ENCODE measurements at places on chromosomes 6 and 20.
A peak's percentile ranks its signal among the peaks of the same experiment; 100 is the strongest.

- DNase-seq, result peak; percentile 30
These were observed 49.4 kb downstream of the KAT14 start for GRCh38 chr20:18187020-18187419.

GRCh38 chr6:157143890-157144798, 179.2 kb downstream of the TMEM242 start:
- peak; percentile 55 for DNase-seq

GRCh38 chr6:169345146-169345545, 91.5 kb upstream of the THBS2 start:
- no peak for DNase-seq

DNA sequence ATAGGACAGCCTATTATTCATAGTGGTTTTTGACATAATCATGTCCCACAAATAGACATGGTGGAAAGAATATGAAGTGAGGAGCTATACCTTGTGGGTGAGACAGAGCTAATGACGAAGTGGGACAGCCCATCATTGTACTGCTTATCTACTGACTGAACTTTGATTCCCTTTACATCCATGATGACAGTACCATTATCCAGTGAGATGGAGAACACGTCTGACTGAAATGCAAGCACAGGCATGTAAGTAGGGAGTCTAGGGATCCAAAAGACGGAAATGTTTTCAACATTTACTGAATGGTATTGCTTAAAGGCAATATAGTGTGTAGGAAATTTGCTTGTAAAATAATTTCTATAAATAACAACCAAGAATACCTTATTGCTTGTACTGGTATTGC, 43.5 kb downstream of the FAM229B start:
- no peak for DNase-seq

DNA sequence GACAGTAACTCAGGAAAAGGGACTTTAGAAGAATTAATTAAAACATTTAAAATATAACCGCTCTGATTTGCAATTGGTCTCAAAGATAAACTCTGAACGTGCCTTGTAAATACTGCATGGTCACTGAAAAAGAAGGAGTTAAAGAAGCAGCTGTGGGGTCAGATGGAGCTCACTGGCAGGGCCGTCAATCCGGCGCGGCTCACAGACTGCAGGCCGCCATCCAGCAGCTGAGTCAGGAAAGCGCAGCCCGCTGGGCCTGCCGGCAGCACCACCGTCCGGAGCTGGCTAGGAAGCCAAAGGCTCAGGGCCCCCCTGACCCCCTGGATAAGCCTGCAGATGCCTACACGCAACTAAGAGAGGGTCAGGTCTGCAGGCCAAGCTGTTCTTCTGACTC, 54.2 kb upstream of the FRMD1 start:
- DNase-seq, result peak; percentile 63

DNA sequence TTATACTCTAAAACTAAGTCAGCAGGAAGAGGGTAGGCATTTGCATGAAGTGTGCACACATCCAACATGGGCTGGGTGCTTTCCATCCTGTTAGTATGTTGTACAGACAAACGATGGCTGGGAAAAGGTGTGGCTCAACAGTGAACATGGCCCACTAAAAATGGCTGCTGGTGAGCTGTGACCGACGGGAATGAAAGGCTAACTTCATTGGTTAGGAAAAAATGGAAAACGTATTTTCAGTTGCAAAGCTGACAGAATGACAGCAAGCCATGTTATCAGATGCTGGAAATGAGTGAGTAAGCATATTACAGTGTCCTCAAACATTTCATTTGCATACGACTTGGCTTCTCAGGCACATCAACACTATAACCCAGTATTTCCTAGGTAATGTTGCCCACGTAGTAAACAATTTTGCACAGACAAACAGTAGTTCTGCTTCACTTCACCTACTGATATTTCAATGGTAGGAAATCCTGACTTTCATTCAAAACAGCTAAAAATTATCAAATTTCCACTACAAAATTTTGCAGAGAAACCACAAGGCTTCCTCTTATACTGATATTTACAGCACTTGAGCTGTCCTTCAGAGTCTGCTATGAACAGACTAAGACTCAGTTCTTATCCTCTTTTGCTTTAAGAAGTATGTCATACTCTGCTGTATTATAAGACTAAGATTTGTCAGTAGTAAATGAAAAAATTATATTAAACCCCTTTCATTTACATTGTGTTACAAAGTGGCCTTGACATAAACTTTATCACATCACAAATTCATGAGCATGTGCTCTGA, 98.9 kb downstream of the IRF4 start:
- DNase-seq, result no peak

DNA sequence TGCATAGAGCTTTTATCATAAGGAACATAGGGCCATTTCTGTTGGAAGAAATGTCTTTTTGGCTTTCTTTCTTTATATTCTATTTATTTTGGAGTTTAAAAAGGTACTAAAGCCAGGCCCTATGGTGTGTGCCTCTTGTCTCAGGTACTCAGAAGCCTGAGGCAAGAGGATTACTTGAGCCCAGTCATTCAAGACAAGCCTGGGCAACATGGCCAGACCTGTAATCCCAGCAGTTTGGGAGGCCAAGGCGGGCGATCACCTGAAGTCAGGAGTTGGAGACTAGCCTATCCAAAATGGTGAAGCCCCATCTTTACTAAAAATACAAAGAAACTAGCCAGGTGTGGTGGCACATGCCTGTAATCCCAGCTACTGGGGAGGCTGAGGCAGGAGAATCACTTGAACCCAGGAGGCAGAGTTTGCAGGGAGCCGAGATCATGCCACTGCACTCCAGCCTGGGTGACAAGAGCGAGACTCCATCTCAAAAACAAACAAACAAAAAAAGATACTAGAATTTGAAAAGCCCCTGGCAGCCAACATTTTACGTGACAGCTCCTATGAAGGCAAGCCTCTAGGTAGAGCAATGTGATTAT, 80.0 kb downstream of the CBFA2T2 start:
- DNase-seq, result no peak

DNA sequence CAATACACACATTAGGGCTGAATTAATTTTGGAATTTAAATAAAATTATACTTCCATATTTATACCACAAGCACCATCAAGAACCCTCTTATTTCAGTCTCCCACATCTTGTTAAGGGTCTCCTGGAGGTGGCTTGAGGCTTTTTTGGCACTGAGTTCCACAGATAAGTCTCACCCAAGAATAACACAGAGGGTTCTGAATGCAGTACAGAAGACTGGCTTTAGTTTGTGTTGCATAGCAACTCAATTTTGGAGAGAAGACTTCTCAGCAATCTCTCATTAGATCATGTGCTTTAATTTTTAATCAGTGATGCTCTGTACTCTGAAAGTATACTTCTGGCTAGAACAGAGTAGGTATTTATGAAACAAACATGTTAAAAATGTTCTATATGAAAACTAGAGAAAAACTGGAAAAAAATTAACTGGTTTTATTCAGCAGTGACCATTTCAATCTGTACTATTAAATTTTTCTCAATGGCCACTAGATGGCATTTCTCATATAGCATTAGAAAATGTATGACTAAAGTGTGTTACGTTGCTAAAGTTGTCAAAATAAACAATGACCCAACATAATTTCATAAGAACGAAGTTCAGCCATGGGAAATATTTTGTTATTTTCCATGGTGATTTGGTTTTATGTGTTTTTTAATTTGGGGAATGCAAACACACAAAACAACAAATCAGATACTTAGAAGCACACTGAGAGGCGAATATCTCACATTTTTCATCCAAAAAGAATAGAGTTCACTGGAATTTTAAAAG, 32.7 kb upstream of the MAP7 start:
- DNase-seq, result peak; percentile 92

DNA sequence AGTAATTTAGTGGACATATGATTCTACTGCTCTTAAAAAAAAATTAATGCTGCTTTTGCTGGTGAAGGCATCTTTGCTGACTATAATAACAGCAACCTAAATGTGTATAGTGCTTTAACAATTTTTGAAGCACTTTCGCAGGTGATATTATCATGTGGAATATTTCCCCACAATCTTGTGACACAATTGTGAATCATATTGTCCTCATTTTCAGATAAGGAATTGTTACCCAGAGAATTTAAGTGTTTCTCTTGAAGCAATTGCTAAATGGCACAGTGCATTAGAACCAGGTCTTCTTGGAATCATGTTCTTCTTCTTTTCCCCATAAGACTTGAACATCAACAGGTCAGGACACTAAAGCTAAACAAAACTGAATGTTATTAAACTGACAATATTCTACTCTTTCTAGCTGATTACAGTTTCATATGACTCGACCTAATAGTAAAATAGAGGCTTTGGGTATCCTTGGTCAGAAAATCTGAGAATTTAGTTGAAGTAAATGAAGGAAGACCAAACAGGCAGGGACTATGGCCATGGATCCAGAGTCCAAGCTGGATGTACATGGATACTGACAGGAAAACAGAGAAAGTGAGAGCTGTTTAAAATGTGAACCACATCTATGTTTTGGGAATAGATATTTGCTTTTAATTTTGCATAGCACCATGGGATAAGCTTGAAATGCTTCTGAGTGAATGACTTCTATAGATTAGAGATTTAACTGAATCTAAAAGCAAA, 121.8 kb upstream of the SLC35B3 start:
- no peak for DNase-seq

DNA sequence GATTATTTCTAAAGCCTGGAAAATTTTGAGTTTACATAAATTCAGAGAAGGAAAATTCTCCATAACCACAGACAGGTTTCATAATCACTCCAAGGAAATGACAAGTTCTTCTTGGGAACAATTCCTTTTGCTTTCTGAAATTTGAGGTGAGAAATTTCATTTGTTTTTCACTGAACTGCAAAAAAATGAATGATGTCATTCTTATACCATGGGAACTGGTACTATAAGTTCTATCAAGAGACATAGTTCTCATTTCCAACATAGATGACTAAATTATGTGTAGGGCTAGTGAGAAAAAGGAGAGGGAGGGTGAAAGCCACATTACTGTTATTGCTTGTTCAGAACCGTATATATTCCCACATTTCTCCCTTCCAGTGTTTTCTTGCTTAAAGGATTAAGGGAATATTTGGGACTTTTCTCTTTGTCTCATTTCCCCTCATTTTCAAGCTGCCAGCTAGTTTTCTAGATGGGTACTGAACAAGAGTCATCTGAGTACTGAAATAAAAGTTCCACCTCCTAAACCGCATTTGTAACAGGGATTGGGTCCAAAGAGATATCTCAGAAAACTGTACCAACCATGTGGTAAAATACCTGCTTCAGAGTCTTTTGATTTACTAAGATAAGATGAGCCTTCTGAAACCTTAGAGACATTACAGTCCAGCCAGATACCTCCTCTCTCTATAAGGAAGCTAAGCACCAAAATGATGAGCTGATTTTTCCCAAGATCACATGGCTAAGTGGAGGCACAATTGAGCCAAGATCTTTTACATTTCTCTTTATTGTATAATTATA, 144.3 kb upstream of the PRDM1 start:
- DNase-seq, result peak; percentile 21

- DNase-seq, result no peak
These were observed 153.2 kb upstream of the PRND start for GRCh38 chr20:4568361-4568959.

GRCh38 chr6:150430815-150431214, 62.0 kb downstream of the IYD start:
- no peak for DNase-seq

GRCh38 chr20:48478370-48478769, 349.4 kb downstream of the PREX1 start:
- DNase-seq, result no peak

GRCh38 chr20:2521369-2522305, 12.9 kb upstream of the ZNF343 start:
- DNase-seq, result peak; percentile 46

DNA sequence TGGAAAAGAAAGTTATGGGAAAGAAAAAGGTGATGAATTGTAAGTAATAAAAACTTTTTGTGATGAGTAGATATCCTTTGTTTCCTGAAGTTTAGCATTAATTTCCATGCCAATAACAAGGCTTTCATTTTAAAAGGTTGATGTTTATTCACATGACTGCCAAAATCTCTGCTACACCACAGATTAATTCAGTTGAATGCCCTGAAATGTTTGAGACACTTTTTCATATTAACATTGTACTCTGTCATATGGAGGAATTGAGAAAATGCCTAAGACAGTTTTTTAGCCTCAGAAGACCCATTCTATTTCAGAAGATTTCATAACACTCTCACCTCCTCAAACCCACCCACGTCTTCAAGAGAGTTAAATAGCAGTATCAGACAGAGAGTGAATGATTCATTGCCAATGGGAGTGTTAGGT, 115.5 kb downstream of the ADGRG6 start:
- peak; percentile 53 for DNase-seq

DNA sequence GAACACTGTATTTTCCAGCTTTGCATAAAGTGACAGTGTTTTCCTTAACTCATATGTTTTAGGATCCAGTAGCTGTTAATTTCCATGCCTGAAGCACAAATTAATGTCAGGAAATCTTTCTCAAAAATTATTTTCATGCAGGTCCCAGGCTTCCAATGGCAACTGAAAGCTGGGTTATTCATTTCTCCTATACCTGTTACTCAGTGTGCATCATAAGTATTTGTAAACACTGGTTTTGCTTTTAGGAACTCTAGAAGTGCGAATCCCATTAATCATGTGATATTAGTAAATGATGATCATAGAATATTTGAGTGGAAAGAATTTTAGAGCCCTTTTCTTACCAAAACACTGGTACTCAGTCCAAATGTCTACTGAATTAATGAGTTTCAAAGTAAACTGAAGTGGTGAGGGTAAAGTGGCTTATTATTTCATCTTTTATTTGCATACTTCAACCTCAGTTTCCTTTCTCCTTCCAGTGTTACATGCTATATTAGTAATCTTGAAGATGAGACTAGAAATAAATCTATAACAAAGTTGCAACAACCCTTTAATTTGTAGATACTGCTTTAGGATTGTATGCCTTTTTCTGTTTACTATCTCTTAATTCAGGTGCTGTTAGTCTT, 124.0 kb downstream of the ZFAND3 start:
- DNase-seq, result no peak

DNA sequence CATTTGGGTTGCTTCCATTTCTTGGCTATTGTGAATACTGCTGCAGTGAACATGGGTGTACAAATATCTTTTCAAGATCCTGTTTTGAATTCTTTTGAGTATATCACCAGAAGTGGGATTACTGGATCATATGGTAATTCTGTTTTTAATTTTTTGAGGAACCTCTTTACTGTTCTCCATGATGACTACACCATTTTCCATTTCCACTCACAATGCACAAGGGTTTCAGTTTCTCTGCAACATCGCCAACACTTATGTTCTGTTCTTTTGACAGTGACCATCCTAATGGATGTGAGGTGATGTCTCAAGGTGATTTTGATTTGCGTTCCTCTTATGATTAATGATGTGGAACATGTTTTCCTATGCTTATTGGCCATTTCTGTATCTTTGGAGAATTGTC, 214.4 kb upstream of the ZFP64 start:
- DNase-seq, result no peak

GRCh38 chr6:11271228-11272020, 39.0 kb upstream of the NEDD9 start:
- peak; percentile 79 for DNase-seq

- DNase-seq, result peak; percentile 14
These were observed 21.7 kb downstream of the SMLR1 start for GRCh38 chr6:130848945-130849344.

DNA sequence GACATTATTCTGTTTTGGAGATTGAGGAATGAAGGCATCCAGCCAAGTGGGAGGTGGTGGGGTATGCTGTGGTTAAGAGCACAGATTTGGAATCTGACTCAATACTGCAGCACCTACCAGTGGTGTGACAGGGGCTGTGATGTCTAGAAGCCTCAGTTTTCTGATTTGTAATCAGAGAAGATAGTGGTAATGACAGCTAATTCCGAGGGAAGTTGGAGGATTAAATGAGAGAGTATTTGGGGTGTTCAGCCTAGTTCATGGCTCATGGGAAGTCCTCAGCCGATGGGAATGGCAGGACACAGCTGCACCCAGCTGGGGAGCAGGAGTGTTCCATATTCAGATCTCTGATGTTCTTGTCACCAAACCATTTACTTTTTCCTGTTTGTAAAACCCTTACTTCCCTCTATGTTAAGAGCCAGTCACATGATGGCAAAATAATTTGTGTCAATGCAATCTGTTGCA, 9.3 kb downstream of the SLC9A8 start:
- DNase-seq, result peak; percentile 76
